ENCODE measurements at places on chromosomes 13 and 19.

DNA sequence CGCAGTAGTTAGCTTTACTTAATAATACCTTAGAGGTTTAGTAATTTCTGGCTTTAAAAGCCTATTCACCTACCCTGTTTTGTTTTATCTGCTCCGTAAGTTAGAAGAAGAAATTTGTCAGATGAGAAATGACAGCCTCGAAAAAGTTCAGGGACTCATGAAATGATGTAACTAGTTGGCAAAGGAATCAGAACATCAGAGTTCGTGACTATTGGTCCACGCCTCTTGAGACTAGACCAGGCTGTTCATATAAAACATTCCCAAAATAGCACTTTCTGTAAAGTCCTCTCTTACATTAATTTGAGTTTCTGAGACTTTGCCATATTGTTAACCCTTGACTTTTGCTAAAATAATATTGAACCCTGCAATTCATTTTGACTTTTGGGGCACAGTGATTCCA, 92.0 kb downstream of the HS6ST3 start:
- DNase-seq: no peak

DNA sequence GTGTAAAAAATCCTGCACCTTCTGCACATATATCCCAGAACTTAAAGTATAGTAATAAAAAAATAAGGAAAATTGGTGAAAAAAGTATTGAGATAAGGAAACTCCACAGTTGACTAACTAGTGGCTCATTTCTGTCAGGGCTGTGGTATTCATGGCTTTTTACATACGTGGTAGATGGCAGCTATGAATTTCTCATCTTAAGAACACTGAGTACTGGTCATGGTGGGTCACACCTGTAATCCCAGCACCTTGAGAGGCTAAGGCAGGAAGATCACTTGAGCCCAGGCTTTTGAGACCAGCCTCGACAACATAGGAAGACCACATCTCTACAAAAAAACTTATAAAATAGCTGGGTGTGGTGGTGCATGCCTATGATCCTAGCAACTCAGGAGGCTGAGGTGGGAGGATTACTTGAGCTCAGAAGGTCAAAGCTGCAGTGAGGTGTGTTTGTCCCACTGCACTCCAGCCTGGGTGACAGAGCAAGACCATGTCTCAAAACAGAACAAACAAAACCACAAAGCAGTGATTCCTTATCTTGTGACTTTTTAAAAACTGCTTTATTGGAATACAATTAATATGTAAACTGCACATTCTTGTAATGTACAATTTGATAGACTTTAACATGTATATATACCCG, 16.8 kb downstream of the SLAIN1 start:
- no peak for DNase-seq

DNA sequence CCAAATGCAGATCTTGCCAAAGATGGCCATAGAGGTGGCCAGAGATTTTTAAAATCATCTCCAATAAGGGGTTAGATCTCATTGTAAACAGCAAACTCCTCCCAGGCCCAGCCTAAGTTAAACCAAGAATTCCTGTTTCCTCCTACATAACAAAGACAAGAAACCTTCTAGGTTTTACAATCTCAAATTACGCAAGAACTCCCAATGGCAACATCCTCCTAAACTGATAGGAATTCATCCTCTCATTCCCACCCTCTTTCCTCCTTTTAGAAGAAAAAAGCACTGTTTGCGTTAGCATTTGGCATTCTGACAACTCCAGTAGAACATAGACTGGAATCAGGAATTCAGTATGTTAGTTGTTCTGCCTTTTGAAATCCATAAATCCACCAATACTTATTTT, 14.6 kb downstream of the PROSER1 start:
- DNase-seq: no peak

- no peak for DNase-seq
These were observed 79.7 kb downstream of the LMO7 start for GRCh38 chr13:75715601-75716523.

- DNase-seq: no peak
These were observed at the start of gene EPS8L1 for GRCh38 chr19:55075371-55075998. Gene EPS8L1, plus strand, starts transcription at chr19:55075869. Its CDS starts 576 bp downstream, at chr19:55076445.

- DNase-seq: no peak
These were observed 7.8 kb upstream of the C19orf84 start for GRCh38 chr19:51398096-51398704.

- DNase-seq: no peak
These were observed 1.1 kb downstream of the SAFB2 start for GRCh38 chr19:5621311-5621944.

DNA sequence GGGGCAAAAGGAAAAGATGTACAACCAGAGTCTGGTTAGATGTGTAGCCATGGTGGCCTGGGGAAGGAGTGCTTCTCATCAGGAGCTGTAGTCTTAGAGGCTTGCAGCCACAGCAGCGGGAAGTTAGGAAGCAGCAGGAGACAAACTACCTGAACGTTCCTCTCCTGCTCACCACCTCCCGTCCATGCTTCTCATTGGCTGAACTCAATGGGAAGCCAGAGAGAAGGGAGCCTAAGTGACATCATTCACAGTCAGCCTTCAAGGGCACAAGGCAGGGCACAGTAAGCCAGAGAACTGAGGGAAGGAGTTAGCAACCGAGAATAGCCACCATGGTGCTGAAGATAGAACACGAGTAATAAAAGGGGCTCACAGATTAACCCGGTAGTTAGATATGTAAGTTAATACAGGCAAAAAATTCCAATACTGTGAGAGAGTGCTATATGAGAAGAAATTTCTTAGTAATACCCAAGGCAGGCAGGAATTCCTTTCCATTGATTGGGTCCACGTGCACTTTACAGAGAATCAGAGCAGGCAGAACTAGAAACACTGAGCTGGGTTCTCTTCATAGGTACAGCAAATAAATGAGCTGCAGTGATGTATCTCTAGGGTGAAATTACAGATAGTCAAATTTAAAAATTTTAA, 391.5 kb upstream of the DACH1 start:
- no peak for DNase-seq

GRCh38 chr13:23458989-23459388, 25.5 kb upstream of the SACS start:
- DNase-seq: no peak

- DNase-seq: no peak
These were observed 159.5 kb upstream of the STARD13 start for GRCh38 chr13:33445024-33445423.

- DNase-seq: no peak
These were observed 646 bp downstream of the ABHD8 start for GRCh38 chr19:17302391-17303166.

GRCh38 chr19:52638601-52639000, 446 bp upstream of the ZNF83 start:
- DNase-seq: no peak
